ENCODE measurements at places on chromosomes 12 and 14.

DNA sequence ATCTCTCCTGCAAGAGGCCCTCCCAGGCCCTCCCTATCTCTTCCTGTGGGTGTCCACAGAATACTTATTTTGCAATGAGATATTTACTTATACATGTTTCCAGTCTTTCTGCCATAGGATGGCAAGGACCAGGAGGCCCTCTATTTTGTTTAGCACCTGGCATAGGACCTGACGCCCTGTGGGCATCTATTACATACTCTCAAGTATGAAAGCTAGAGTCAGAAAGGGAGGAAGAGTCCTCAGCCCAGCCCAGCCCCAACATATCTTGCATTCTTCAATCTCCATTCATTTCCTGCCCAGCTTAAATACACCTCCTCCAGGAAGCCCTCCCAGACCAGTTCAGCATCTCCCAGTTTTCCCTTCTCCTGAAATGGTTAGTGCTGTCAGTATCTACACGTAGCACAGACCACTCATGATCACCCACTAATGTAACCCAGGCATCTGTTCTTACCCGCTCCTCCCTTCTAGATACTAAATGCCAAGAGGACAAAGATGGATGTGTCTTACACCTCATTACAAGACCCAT, 7.4 kb downstream of the FOXN4 start:
- no peak for DNase-seq

GRCh38 chr14:74326369-74327152, 21.7 kb upstream of the VRTN start:
- no peak for DNase-seq

DNA sequence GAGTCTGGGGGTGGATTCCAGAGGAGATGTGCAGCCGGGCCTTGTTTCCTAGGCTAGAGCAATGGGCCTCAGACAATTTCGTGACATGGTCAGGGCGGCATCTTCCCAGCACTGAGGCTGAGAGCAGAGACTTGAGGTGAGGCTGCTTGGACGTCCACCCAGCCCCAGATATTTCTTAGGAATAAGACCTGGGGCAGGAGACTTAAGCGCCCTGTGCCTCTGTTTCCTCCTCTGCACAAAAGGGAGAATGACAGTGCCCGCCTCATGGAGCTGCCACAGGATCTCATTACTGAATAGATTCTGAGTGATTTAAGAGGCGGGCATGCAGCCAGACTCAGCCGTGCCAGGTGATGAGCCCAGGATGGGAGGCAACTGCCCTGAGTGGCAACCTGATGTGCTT, 297.9 kb upstream of the SFSWAP start:
- DNase-seq: no peak

DNA sequence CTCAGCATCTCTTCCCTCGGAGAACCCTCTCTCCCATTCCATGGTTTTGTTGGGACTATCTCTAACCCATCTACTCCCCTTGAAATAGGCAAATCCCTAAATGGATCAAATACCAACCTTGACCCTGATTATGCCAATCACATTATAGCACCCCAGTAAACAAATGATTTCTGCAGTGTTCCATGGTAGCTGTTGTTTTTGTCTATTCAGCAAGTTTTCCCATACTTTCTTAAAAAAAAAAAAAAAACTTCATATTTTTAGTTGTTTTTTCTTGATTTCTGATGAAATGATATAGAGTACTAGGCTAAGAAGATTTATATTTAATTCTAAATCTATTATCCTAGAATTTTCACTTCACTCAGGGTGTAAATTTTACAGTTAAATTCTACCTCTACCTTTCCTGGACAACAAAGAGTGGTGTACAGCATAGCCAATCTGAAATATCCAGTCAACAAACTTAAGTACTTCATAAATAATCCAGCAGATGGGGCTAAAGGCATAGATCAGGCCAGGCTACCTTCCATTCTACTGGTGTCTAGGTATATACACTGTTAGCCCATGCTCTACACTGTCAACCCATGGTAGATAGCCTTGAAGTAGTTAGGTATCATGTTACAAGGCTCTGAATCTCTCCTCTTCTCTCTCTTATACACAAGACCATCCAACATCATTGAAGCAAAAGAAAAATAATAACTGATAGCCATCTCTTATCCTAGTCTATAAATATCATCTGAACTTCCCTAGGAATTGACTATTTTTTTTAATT, 82.2 kb downstream of the PLEKHG7 start:
- DNase-seq: no peak

DNA sequence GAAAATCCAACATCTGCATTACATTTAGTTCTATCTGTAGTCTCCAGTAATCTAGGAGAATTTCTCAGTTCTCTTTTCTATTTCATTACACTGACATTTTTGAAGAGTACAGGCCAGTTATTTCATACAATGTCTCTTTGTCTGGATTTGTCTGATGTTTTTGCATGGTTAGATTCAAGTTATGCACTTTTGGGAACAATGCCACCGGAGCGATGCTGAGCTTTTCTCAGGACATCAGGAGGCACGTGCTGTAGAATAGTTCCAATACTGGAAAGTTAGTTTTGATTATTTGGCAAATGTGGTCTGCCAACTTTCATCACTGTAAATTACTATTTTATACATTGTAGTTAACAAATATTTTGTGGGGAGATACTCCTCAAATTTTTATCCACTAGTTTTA, 43.1 kb downstream of the ALDH1L2 start:
- no peak for DNase-seq

DNA sequence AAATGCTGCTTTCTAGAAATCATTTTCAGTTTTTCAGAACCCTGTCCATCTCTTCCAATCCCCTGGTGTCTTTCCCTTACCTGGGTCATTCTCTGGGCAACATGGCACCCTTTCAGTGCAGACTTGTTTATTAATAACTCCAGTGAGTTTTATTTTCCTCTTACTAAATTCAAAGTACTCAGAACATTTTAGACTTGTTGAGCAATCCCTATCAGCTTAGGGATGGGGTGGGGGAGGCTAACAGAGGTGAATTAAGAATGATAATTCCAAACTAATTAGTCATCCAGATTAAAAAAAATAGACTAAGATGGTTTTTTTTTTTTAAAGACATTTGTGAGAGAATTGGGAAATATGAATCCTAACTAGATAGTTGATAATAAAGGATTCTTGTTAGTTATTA, 10.7 kb downstream of the GPRC5A start:
- no peak for DNase-seq

GRCh38 chr14:34081101-34081575, 130.3 kb upstream of the EGLN3 start:
- DNase-seq: no peak

DNA sequence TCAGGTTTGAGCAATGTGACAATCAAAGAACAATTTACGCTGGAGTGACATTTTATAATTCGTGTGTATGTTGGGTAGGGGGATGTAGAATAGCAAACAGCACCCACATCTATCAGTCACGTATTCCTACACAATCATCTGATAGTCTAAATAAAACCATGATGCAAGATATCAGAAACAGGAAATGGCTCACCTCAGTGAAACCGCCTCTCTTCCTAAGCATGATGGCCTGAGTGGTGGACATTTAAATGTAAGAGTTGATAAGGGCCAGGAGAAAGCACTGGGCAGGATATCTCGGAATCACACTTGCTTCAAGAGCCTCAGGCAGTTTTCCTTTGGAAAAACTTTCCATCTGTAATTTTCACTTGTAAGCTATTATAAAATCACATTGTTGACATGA, 128.2 kb downstream of the GRIP1 start:
- DNase-seq: no peak

GRCh38 chr14:50021261-50022031, 94.9 kb downstream of the VCPKMT start:
- no peak for DNase-seq

- no peak for DNase-seq
Measured at GRCh38 chr14:96362071-96362964, 823 bp downstream of the ATG2B start.

- DNase-seq: no peak
Measured at GRCh38 chr12:54933376-54933775, 51.2 kb downstream of the TESPA1 start.

GRCh38 chr12:94589591-94590001, 60.8 kb downstream of the TMCC3 start:
- DNase-seq: no peak

Data from psoas muscle (tissue), 8 donors.